SHP77 (cell line): ENCODE measurements at places on chromosomes 3 and 15.

GRCh38 chr3:49903451-49904424 lies at the start of gene MST1R:
Gene MST1R, minus strand, starts transcription at chr3:49903873. Its CDS starts 264 bp downstream, at chr3:49903609.
- peak; percentile 76 for DNase-seq

- DNase-seq: no peak
These were observed 52.1 kb downstream of the CRTC3 start for GRCh38 chr15:90581771-90582352.

DNA sequence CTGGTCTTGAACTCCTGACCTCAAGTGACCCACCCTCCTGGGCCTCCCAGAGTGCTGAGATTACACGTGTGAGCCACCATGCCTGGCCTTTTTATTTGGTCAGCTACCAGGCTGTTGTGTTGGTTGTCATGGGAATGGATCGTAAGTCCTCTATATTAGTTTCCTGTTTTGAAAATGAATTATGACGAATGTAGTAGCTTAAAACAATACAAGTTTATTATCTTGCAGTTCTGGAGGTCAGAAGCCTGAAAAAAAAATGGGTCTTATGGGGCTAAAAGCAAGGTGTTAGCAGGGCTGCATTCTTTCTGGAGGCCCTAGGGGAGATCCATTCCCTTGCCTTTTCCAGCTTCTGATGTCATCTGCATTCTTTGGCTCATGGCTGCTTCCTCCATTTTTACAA lies 25.1 kb upstream of the HERC1 start:
- DNase-seq: no peak

DNA sequence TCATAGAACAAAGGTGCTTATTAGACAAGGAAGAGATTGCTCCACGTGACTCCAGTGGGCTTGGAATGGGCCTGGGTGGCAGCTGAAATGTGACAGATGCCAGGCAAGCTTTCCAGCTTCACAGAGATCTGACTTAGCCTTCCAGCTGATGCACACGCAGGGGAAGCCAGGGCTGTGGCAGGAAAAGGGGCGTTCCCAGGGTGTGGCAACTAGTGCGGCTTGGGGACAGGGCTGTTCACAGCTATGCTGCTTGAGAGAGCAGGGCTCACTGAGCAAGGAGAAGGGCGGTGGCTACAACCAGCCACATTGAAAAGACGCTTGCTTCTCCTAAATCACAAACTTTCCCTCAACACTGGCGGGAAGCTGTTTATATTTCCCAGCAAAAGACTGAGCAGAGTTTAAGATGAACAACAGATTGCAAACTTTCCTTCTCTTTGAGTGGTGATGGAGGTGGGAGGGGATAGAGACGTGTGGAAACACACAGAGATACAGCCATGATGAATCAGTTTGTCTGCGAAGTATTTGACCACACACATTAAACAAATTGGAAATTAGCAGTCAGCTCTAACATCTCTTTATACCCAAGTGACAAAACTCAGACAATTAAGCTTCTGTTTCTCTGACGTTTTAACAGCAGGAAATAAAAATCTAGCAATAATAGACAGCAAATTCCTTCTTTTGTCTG lies 127.5 kb downstream of the BDH1 start:
- DNase-seq: no peak

DNA sequence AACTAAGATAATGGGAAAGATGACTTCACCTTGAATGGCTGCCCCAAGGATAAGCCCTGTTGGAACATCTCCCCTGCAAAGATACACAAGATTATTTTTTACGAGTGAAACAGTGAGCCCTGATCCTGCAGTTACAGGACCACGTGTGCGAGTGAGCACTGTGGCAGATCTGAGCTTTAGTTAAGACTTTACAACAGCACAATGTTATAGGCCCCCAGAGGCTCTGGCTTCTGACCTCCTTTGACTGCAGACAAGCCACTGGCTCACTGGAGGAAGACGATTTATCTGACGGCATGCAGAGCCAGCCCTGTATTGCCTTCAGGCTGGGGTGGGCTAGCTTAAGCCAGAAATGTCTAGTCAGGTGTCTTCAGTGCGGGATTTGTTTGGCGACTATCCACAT lies 174.4 kb downstream of the ARRDC4 start:
- DNase-seq: no peak

DNA sequence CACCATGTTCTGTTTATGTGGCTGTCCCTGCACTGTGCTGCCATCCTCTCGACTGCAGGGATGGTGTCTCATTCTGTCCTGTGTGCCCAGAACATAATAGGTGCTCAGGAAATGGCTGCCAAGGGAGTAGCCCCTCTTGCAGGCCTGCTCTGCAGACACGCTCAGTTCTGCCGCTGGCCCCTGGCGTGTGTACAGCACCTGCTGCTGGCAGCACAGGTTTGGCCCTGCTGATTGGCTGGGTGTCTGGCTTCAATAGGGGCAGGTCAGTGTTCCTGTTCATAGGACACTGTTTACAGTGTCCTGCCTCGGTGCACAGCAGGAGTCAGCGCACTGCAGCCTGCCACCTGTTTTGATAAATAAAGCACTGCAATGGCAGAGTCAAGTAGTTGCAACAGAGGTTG lies 146.9 kb downstream of the DNAJB8 start:
- peak; percentile 34 for DNase-seq

DNA sequence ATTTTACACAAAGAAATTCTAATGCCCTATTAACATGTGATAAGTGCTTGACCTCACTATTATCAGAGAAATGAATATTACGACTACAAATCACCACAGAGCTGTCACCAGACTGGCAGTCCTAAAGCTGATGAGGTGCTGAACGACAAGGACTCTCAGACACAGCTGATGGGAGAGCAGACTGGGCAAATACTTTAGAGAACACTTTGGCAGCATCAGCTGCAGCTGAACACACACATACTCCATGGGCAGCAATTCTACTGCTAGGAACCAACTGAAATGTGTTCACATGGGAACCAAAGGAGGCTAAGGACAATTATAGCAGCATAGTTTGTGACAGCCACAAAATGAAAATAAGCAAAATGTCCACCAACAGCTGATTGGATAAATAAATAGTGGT lies 45.5 kb downstream of the SUSD5 start:
- DNase-seq: peak; percentile 88

DNA sequence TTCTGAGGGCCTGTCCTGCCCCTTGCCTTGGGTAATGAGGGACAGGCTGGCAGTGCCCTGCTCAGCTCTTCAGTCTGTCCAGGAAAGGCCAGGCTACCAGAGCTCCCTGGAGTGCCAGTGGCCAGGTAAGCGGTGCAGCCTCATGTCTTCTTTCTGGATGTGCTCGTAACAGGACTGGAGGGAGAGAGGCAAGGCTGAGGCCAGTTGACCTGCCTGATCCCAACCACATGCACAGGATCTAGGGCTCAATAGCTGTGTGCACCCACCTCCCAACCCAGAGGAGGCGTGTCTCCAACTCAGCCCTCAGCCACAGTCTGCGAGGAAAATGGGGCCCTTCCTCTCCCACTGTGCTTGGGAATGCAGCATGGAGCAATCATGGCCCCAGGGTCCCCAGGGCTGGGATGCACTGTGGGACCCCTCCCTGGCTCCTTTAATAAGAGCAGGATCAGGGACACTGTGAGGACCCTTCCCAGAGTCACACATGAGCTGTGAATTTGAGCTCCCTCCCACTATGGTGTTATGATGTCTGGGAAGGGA lies 22.5 kb downstream of the ALS2CL start:
- no peak for DNase-seq

GRCh38 chr3:142033292-142033691 lies 116.1 kb downstream of the TFDP2 start:
- no peak for DNase-seq

- no peak for DNase-seq
These were observed 92.8 kb downstream of the TBL1XR1 start for GRCh38 chr3:177104299-177104992.

DNA sequence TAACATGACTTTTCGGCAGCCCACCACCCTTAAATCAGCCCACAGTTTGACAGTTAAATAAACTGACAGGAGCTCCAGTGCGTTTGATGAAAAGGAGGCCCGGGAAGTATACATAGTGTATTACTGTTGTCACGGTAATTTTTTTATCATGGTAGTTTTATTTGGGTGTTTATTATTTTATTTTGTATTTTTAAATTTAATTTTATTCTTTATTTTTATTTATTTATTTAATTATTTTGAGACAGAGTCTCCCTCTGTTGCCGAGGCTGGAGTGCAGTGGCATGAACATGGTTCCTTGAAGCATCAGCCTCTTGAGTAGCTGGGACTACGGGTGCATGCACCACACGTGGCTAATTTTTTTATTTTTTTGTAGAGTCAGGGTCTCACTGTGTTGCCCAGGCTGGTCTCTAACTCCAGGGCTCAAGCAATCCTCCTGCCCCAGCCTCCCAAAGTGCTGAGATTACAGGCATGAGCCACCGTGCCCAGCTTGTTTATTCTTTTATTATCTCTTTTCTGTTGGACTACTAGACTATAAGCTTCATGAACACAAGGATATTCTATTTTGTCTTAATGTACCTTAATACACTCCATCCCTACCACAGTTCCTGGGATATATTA lies 65.3 kb downstream of the LRCH3 start:
- no peak for DNase-seq

DNA sequence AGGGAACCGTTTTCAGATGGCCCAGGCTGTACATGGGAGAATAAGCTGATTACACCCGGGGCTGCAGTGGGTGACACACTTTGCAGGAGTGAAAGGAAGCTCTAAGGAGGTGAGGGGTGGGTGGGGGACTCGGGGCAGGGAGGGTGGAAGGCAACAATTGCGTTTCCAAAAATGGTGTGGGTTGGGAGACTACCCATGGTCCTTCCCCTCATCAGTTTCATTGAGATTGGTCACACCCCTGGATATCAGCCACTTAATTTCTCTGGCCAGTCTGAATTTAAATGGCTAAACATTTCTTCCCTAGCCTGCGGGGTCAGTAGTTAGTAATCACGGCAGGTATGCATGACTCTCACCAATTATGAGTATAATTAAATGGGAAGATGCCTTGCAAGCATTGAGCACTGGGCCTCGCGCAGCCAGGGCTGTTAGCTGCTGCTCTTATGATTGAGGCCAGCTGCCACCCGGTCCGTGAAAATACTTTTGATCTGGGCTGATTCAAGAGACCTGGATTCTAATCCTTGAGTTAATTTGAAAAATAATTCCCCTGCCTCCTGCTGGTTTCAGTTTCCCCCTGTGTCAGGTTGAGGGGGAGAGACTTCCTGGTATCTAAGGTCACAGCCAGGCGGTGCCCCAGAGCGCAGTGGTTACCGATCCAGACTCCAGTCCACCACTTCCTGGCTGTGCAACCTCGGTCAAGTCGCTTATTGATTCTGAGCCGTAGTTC lies 23.3 kb downstream of the SLC6A6 start:
- no peak for DNase-seq

- no peak for DNase-seq
These were observed 32.1 kb downstream of the KY start for GRCh38 chr3:134618478-134619300.

- DNase-seq: no peak
These were observed 218.1 kb downstream of the CLSTN2 start for GRCh38 chr3:140152851-140153639.

- DNase-seq: no peak
These were observed 20.1 kb downstream of the AADACL2 start for GRCh38 chr3:151753846-151754245.

DNA sequence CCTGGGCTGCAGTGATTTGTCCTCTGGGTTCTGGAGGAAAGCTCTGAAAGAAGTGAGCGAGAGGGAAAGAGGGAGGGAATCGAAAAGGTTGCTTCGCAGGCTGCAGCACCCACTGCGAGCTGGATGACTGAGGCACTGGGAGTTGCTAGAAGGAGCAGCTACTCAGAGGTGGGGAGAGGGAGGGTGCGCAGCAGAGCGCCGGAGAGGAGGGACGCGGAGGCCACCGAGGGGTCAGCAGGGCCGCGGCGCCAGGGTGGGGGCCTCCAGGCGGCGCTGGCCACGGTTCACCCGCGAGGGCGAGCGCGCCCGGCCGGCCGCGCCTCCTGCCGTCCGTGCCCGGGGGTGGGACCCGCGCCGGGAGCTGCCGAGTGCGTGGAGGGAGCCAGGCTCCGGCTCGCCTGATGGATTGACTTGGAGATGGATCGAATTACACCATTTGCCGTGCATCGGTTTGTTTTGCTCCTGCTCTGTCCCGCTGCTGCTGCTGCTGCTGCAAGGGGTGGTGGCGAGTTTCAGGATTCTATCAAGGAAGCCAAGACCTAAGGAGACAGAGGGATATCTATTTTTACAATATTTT lies at the start of gene SEMA6D:
TSS of gene SEMA6D (plus strand) at position 470 of the 577 bp plus-strand sequence. CDS start 42,294 bp downstream, outside the sequence.
- DNase-seq: peak; percentile 92
